Hypothalamus (tissue), 51 donors: ENCODE measurements at places on chromosomes 13 and 19.

GRCh38 chr13:29908416-29909080, 58.1 kb upstream of the UBL3 start:
- DNase-seq, result no peak

GRCh38 chr19:29961311-29961710, 19.3 kb downstream of the URI1 start:
- no peak for DNase-seq

GRCh38 chr13:57582032-57582431, 49.5 kb upstream of the PCDH17 start:
- no peak for DNase-seq

DNA sequence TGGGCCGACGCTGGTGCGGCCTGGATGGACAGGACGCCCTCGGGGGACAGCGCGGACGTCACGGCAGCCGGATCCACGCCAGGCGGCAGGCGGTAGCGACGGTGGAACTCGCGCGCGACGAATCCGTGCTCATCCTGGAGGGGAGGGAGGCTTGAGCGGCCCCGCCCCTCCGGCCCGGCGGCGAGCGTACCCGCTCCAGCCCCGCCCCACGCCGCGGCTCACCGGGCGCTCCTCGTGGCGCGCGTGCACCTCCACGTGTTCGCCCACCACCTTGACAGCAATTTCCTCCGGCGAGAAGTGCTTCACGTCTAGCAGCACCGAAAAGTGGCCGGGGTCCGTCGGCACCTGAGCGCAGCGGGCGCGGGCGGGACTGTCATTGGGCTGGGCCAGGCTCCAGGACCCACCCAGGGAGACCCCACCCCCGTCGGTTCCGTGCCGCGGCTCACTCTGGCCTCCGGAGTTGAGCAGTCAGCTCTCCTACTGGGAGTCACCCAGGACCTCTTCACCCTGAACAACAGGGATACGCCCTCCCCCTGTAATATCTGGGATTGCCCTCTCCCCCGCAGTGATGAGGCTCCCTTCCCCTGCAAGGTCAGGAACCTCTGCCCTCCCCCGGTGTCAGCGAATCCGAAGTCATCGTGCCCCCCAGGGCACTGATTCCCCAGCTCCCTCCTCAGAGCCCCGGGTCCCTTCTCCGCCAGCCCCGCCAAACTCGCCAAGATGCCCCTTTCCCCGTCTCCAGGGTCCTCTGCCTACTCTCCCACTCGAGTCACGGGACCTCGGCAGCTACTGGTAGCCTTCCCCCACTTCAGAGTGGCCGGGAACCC, 1.1 kb downstream of the HSPB6 start:
- no peak for DNase-seq

DNA sequence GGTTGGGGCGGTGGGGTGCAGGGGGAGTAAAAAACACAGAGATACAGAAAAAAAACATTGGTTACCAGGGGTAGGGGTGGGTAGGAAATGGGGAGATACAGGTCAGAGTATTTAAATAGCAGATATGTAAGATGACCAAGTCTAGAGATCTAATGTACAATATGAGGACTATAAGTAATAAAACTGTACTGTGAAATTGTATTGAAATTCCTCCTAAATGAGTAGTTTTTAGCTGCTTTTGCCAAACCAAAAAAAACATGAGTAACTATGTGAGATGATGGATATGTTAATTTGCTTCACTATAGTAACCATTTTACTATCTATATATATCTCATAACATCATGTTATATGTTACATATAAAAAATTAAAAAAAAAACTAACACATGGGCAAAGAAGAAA, 29.6 kb downstream of the VWA8 start:
- DNase-seq, result no peak

DNA sequence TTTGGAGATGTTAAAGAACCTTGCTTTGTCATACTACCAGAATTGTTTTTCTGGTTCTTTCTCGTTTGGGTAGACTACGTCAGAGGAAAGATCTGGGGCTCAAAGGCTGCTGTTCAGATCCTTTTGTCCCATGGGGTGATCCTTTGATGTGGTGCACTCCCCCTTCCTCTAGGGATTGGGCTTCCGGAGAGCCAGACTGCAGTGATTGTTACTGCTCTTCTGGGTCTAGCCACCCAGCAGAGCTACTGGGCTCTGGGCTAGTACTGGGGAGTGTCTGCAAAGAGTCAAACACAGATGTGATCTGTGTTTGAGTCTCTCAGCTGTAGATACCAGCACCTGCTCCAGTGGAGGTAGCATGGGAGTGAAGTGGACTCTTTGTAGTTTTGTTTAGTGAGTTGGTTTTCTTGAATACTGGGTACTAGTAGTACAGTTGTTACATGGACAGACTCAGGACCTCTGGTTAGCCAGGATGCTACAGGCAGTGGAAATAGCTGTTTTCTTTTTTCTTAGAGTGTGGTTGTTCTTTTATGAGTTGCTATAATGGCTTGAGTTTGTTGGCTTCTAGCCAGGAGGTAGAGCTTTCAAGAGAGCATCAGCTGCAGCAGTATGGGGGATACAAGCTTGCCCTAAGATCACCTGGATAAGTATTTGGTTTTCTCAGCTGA, 34.4 kb downstream of the DNAJC15 start:
- DNase-seq, result no peak
